8988T (cell line): ENCODE measurements at places on chromosomes 2 and 18.
A peak's percentile ranks its signal among the peaks of the same experiment; 100 is the strongest.

DNA sequence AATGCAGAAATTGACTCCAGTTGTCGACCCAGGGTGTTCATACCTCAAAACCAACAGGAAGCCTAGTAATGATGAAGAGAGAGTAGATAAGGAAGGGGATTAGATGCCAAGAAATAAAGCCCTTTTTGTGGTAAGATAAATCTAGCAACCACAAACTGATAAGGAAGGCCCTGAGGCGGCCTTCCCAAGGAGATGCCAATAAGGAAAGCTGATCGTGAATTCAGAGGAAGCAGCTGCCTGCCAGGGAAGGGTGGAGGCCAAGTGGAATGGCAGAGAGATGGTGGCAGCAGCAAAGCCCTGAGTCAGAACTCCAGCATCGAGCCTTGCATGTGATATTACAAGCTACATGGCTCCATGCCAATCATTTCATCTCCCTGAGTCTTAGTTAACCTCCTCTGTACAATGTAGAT, 126.3 kb downstream of the IRS1 start:
- no peak for DNase-seq

DNA sequence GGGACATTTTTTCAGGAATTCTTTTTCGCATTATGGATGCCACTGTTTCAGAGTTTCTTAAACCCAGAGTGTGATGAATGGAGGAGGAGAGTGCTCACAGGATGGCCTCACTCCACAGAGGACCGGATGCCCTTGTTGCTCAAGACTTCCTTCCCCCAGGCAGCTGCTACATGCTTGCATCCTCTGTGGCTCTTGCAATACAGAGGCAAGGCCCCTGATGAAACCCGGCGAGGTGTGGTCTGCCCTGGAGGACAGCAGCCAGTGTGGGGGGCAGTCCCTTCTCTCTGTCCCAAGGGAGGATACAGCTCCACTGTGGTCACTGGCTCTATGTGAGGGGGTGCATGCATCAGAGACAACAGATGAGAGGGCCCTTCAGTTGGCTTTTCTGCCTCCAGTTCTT, 109.6 kb downstream of the SH3RF3 start:
- no peak for DNase-seq

- DNase-seq = no peak
These were observed 267.8 kb upstream of the TRIB2 start for GRCh38 chr2:12448846-12449505.

DNA sequence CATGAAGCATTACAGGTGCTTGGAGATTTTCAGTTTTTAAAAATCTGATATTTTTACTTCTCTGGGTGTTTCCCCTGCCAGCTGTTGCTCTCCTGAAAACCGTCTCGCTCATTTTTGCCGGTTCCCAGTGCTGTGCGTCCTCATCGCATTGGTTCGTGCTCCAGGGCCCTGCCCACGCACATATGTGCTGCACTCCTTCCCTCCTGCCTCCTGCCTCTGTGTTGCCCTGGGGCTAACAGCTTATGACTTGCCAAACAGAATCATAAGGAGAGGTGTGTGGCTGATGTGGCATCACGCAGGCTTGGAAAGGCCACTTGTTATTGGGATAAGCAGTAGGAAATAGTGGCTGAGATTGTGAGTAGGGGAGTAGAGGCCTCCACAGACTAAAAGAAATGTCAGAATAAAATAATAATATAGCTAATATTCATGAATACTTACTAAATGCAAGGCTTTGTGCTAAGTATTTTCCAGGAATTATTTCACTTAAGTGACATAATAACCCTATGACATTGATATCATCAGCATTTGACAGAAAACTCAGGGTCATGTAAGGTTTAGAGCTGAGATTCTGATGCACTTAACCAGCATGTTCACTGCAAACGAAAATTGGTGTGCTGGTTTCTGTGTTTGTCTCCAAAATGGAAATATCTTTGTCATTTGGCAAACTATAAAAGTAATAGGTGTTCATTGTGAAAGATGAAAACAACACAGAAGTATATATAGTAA, 53.5 kb downstream of the SLC4A1AP start:
- no peak for DNase-seq

DNA sequence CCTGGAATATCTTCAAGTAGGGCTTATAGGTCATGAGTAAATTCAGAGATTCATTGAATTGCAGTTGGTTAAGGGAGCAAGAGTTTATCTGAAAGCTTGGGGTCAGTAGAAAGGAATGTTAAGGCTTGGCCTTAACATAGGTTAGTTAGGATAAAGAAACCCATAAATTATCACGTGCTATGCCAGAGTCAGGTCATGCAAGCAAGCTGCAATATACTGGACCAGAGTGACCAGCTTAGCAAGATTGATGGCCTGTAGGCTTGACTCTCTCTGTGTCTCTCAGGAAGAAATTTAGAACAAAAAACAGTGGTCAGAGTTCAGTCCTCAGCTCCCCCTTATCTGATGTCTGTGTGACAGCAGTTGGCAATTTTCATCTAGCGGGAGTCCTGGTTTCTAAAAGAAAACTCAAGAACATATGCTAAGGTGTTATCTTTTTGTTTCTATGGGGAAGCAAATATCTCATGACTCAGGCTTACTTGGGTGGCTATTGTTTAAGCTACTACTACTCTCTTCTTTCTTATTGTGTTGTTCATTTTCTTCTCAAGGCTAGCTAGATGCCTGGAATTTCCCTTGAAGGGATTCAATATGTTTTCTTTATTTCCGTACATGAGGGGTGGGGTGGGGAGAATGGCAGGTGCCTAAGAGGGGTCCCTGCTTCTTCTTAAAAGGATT, 28.7 kb upstream of the MARCO start:
- DNase-seq = no peak

DNA sequence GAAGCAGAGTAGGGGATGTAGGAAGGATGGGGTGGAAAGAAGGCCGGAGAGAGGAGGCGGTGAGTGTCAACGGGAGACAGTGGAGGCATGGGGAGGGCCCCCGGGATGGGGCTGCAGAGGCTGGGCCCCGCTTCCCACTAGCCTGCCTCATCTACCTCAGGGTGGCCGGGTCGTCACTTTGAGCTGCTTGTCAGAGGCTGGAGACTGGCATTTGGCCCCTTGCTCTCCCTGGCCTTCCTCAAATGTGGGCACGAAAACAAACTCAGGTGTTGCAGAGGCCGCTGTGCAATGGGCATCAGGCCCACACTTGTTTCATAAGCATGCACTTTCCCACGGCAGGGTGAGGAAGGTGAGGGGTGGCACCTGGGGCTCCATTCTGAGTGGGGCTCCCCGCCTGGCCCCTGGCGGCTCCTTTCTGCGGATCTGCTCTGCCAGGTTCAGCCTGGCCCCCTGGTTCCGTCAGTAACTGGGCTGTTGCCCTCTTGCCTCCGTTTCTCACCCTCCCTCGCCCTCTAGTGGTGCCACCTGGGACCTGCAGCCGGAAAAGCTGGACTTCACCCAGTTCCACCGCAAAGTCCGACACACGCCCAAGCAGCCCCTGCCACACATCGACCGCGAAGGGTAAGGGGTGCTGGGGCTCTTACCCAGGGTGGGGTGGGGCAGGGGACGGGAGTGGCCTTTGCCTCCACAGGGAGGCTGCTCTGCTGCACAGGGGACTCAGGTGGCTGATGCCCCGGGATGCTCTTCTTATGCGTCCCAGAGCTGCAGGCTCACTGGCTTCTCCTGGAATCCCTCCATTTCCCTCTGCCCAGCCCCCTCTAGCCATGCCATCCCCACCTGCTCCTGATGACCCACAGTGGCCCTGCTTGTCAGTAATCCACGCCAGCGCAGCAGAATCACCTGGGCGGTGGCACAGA, 125.4 kb downstream of the CTIF start:
- DNase-seq = peak; percentile 81
